ENCODE measurements at places on chromosomes 1 and 21.
A peak's percentile ranks its signal among the peaks of the same experiment; 100 is the strongest.

- DNase-seq = no peak
Measured at GRCh38 chr1:236110137-236110536, 32.2 kb upstream of the GPR137B start.

DNA sequence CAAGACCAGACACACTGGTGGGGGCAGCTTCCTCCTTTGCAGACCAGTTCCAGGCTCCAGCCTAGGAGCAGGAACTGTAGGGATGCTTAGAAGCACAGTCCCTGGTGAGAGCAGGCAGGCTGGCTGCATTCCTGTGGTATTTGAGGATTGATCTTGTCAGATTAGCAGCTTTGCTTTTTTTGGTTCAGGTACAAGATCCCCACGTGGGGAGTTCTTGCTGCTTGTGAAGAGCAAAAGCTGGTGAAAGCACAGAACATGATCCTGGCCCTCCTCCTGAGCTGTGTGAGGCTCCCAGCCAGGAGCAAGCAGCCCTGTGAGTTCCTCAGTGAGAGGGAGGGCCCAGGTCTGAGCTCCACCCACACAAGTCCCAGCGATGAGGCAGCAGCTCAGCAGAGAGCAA is 75.3 kb upstream of the ARTN start:
- peak; percentile 88 for DNase-seq

DNA sequence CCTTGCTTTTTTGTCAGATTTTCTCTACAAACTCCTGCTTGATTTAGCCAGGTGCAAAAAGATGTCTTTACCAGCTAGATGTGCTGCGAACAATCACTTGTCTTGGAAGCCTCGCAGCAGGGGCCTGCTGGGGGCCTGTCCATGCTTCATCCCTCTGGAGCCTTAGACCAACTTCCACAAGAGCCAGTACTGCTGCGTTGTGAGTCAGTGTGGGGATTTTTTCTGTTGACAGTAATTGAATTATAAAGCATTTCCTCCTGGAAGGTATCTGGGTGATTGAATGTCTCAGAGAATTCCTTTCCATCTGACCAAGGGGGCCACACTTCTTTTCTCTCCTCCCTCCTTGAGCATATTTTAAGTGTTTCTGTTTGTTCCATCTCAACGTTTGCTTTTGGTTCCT is 40.4 kb upstream of the LDLRAP1 start:
- no peak for DNase-seq

DNA sequence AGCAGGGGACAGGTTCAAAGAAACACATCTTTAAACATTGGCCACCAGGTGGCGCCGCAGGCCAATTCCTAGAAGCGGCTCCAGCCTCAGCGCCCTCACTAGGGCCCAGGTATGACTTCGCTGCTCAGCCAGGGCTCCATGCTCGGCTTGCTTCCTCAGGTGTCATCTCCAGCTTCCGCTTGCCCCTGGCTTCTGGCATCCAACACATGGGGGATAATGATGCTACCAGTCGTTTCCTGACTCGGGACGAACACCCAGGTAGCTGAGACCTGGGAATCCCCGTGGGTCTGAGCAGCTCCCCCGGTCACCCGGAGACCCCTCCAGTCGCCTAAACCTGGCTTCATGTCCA is 8.5 kb upstream of the MEX3A start:
- peak; percentile 58 for DNase-seq

- no peak for DNase-seq
Measured at GRCh38 chr1:68308034-68308433, 75.7 kb upstream of the WLS start.

GRCh38 chr1:198713081-198713480 is 74.2 kb downstream of the PTPRC start:
- peak; percentile 19 for DNase-seq

DNA sequence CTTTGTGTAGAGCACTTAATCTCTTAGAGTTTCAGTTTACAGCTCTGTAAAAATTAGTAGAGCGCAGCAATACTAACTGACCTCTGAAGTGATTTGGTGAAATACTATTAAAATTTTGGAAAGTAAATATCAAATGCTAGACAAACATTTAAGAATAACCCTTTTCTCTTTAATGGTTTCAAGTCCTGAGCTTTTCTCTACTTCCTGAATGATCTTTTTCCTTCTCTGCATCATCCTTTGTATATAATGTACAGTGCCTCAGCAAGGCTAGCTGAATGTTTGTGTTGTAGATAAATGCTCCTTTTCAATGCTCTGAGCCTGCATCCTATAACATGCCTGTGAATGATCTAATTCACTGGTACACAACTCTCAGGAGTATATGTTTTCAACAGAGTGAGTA is 272.9 kb downstream of the ADGRL2 start:
- DNase-seq = no peak

- peak; percentile 88 for DNase-seq
Measured at GRCh38 chr1:112704934-112705627, 1.8 kb downstream of the RHOC start.

GRCh38 chr21:38897532-38898421 is 92.0 kb downstream of the ETS2 start:
- DNase-seq = no peak

- DNase-seq = no peak
Measured at GRCh38 chr1:205275133-205275532, 46.4 kb downstream of the NUAK2 start.

DNA sequence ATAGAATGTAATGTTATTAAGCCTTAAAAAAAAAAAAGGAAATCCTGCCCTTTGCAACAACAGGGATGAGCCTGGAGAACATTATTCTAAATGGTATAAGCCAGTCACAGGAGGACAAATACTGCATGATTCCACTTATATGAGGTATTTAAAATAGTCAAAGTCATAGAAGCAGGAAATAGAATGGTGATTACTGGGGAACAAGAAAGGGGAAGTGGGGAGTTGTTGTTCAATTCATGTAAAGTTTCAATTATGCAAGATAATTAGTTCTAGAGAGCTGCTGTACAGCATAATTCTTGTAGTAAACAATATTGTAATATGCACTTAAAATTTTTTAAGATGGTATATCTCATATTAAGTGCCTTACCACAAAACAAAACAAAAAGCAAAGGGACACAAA is 13.2 kb downstream of the FCER1A start:
- no peak for DNase-seq

DNA sequence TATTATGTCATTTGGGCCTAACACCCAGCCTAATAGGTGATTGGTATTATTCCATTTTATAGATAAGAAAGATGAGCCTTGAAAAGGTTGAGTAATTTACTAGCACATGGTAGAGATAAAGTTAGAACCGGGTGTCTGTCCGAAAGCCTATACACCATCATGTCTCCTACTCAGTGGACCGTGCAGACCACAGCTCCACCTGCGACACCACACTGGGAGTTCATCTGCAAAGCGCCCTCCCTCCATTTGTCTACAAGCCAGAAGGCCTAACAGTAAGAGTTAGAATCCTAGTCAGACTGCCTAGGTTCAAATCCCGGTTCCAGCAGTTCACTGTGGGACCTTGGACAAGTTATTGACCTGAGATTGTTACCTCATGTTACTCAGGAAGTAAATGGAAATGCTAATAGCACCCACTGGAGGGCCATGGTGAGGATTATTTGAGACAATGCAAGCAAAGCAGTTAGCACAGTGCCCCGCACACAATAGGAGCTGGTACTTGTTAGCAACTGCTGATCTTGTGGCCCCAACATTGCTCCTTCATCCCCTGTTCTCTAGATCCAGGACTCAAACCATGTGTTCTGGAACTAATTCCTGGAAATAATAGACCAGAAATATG is 20.5 kb downstream of the ARMH1 start:
- no peak for DNase-seq

GRCh38 chr1:4653796-4654725 is at the start of gene AJAP1:
TSS of gene AJAP1 (plus strand) at chr1:4654609. CDS start at chr1:4655426, 817 bp downstream.
- DNase-seq = no peak

DNA sequence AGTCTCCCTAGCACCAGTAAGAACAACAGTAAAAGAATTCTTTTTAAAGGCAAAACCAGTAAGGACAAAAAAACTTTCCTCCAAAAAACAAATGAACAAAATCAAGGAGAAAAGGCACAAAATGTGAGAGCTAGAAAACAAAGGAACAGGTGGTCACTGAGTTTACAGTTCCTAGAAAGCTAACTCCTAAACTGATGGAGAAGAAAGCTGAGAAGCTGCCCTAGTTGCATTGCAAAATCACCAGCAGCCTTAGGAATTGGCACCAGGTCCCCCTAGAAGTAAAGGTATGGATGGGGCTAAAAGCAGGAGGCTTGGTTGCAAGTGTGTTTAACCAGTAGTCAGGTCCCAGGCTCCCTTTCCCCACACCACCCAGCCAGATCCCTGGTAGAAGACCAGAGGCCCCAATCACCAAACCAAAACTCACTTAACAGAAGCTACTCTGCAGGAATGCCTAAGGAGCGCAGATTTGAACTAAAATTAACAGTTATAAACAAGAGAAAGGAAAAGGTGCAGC is 47.6 kb downstream of the RAB3GAP2 start:
- DNase-seq = no peak

GRCh38 chr1:32404946-32405345 is 10.7 kb upstream of the BSDC1 start:
- no peak for DNase-seq

- no peak for DNase-seq
Measured at GRCh38 chr1:34360574-34360973, 183.9 kb downstream of the C1orf94 start.

DNA sequence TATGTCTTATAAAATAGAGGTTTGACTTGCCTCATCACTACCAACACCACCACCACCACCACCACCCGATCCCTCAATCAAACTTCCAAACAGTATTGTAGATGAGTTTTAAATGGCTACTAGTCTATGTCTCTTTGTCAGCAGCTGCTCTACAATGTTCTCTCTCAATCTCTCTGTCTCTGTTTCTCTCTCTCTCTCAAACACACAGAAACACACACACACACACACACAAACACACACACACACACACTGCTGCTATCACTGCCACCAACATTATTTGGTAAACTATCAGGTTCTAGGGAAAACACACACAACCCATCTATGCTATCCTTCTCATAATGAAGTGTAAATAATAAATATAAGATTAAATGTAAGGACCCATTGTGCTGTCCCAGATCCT is 2.4 kb downstream of the TNFSF4 start:
- no peak for DNase-seq

DNA sequence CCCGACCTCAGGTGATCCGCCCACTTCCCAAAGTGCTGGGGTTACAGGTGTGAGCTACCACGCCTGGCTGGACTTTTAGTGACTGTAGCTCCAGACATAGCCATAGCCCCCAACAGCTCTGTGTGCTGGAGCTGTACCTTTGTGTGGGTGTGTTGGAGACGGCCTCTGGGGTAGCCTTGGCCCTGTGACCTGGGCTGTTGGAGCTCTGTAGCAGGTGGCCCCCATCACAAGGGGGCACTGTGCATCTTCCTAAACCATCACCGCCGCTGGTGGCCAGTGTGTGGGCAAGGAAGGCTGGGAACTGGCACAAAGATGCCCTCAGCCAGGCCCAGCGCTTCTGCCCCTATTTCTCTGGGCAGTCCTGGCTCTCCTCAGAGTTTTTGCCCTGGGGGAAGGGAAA is 38.4 kb upstream of the FOXO6 start:
- DNase-seq = no peak

- DNase-seq = no peak
Measured at GRCh38 chr21:34336756-34337391, 26.9 kb upstream of the KCNE2 start.

DNA sequence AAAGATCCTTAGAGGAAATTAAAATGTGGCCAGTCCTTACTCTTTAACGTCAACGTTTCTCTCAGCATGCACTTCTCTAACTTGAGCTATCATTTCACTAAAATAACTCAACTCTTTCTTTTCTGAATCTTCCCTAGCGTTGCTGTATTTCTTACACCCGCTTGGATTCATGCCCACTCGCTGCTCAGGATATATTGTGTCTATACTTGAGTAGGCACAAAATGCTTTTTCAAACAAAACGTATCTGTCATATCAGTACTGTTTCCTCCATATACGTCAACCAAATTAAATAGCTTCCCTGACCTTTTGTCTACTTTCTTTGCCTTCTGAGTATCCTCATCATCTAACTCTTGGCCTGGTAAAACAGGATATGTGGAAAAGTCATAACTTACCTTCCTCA is 549.7 kb downstream of the SMYD3 start:
- no peak for DNase-seq

- DNase-seq = no peak
Measured at GRCh38 chr21:41895643-41896493, 16.7 kb upstream of the PRDM15 start.

DNA sequence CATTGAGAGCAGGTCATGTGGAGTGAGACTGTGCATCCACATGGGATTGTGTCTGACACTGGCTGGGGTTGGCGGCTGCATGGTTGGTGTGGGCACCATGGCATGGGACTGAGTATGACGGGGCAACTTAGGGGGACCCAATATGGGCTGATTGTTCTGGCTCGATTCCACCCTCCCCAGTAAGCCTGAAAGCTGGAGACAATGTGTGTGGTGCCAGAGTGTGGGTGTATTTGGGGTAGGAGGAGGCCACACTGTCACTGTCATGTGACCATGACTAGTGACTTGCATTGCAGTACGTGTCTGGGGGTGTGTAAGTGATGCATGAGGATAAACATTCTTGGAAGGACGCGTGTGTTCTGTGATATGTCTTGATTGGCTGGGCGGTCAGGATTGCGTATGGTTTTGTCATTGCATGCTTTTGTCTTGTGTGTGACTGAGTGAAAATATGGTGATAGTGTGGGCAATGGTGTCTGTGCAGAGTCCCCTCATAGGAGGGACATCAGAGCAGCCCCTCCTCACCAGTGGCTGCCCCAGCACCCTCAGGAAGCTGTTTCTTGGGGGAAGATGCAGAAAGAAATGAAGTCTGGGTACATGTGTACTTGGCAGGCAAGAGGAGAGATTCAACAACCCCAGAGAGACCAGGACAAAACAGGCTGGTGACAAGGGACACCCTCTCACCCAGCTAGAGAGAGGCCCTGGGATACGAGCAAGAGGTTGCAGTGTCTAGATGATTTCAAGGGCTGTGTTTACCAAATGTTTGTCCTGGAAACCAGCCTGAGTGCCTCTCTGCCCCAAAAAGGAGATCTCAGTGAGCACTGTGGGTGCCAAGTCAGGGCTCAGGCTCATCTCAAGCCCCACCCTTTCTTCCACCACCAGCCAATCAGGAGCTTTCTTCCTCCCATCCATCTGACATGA is 36.3 kb downstream of the SDC3 start:
- DNase-seq = no peak

- DNase-seq = no peak
Measured at GRCh38 chr1:44501047-44501890, 96.2 kb downstream of the RNF220 start.

GRCh38 chr1:110230381-110231199 is 20.5 kb downstream of the KCNC4 start:
- no peak for DNase-seq

DNA sequence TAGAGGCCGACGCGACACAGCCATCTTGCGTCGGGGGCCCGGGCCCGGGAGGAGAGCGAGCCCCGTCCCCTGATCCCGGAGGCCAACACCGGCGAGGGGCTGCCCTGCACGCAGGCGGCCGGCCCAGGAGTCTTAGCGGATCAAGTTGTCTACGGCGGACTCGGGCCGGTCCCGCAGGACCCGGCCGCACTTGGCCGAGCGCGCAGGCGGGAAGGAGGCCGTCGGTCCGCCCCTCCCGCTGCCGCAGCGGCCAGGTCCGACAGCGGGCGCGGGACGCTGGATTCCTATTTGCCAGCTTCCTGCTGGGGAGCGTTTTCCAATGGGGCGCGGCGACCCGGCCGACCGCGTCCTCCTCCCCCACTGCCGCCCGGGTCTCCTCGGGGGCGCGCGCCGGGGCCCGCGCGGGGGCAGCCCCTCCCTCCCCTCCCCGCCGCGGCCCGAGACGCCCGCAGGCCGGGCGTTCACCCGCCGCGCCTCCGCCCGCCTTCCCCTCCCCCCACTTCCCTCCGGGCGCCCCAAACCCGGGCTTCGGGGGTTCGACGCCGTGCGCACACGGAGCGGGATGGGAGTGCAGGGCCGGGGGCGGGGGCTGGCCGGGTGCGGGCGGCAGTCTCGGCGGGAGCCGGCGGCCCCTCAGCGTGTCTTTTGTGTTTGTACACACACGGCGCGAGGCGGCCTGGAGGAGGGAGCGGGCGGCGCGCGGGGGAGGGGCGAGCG is 517 bp upstream of the H3-3A start:
- no peak for DNase-seq
